ENCODE measurements at places on chromosomes 12 and 14.

GRCh38 chr12:44848703-44849085, 27.4 kb downstream of the NELL2 start:
- DNase-seq: no peak

GRCh38 chr12:126681676-126682075, 1585.3 kb upstream of the TMEM132C start:
- DNase-seq: no peak

GRCh38 chr14:52268279-52269061, 972 bp downstream of the PTGDR start:
- DNase-seq: peak; percentile 15

DNA sequence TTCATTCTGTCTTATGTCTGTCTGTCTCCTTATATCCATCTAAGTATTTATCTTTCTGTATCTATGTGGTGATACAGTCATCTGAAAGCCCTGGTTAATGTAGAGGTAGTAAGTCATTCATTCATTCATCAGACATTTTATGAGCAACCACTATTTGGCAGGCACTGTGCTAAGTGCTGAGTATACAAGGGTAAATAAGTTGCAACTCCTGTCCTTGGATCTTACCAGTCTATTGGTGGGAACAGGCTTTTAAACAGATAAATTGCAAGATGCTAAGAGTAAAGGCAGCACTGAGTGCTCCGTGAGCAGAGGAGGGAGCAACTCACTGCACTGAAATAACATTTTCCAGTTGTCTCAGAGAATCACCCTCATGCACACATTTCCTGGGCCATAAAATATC, 68.6 kb downstream of the TMEM30B start:
- DNase-seq: no peak

GRCh38 chr12:32551058-32551457, 128.0 kb upstream of the DNM1L start:
- DNase-seq: no peak

DNA sequence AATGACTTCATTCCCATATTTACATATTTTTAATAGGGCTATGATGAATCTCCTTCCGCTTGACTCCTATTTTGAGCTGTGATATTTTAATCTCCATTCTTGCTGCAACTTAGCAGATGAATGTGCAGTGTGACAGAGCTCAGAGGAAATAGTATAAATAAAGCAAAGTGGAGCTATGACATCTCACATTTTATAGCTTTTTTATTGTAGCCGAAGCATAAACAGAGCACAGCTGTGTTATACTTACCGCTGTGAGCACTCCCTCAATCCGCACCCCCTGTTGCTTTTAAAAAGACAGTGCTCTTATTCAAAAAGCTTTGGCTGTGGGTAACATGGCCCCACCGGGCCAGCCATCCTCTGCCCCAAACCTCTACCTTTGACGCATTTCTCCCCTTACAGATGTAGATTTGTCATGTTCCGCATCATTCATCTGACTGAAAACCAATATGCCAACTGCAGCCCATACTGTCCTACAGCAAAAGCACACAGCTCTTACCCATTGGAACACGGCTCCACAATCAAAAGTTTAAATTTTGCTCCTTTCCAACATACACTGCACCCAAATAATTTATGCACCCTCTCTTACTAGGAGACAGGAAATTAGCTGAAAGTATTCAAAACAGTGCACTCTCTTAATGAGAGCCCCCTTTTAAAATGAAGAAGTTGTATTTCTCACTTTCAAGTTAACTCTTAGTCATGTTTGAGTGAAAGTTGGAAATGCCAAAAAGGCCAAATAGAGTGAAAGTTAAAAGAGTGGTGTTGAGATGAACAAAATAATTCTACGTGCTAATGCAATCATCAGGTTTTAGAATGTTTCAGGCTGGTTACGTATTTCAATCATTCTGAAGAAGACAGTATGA, 429.3 kb upstream of the SOX5 start:
- DNase-seq: no peak

DNA sequence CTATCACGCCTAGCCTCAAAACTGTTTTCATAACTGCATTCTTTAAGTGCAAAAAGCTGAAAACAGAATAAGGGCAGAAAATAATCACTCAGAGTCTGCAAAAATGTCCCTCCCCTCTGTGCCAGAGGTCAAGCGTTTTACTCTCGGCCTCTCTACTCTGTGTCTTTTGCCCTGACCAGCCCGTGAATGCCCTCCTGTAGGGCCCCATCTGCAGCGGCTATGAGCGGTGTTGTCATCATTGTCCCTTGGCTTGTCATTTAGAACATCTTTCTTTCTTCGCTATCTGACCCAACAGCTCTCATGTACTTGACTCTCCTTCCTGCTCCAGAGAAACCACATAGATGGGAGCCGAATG, 21.7 kb downstream of the ELK3 start:
- no peak for DNase-seq

DNA sequence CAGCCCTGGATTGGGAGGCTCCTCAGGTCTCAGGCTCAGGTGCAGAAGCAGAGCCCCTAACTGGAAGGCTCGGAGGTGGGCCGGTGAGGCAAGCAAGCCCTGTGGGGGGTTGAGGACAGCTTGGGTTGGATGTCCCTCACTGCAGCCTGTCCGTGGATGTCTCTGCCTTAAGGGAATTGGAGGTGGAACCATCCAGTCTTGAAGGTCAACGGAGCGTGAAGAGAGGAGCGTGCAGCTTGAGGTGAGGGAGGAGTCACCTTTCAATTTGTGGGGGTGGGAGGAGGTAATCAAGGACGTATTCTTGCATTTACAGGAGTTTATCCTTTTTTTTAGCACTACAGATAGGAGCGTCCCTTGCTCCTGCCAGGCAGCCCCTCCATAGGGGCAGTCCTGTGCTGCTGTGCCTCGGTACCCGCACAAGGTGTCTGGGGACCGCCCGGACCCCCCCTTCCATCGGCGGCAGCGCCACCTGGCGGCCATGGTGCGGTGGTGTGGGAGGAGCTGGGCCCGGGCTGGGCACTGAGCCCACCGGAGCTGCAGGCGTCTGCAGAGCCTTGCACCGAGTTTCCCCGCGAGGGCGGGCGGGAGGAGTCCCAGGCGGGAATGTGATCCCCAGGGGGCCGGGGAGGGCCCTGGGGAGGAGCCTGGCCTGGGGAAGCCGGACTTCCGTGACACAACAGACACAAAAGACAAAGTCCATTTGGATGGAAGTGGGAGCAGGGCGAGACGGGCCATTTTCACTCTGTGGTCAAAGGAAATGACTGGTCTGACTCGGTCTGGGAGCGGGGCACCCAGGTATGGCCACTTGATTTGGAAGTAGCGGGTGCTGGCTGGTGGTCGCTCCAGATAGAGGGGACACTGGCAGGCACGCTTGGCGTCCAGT, 864 bp downstream of the DNAJC22 start:
- DNase-seq: peak; percentile 74

DNA sequence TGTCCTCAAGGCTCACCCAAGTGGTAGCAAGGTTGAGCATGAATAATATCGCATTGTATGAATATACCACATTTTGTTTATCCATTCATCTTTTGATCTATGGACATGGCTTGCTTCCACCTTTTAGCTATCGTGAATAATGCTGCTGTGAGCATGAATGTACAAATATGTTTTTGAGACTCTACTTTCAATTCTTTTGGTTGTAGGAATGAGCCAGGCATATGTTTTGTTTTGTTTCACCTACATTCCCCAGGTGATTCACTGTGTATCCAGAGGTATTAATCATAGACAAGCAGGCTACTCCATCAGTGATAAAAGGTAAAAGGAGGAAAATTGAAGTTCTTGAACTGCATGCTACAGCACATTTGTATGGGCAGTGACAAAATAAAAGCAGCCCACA, 35.8 kb downstream of the CDKL1 start:
- no peak for DNase-seq

GRCh38 chr12:65306366-65307168, 28.1 kb downstream of the MSRB3 start:
- no peak for DNase-seq

DNA sequence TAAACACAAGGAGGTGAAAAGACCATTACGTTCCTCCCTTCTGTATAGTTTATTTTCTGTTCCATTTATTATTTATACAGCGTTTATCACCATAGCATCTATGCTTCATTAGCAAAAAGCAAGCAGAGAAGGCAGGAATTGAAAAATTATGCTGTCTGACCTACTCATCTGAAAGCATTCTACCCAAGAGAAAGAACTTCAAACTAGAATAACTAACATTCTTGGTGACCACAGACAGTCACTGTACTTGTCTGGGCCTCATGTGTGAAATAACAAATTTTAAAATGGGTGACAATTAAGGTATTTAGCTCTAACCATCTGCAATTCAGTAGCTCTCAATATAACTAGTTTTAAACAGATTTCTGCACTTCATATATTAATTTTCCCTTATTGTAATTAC, 29.3 kb upstream of the PDE3A start:
- DNase-seq: no peak

- DNase-seq: no peak
These were observed 112.8 kb downstream of the DAD1 start for GRCh38 chr14:22476005-22476751.

DNA sequence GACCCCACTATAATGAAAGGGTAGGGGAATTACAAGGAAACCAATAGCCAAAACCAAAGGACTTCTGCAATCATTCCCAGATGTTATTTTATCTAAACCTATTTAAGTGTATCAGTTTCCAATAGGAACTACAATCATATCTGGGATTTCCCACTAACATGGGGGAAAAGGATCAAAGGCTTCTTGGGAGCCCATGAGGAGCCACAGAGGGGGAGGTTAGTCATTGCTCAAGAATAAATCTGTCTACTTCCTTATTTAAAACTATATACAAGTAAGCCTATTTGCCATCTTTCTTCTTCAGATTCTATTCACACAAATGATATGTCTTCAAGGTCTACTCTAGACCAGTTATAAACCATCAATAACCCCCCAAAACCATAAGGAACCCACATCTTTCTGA, 33.1 kb downstream of the FGD6 start:
- no peak for DNase-seq

DNA sequence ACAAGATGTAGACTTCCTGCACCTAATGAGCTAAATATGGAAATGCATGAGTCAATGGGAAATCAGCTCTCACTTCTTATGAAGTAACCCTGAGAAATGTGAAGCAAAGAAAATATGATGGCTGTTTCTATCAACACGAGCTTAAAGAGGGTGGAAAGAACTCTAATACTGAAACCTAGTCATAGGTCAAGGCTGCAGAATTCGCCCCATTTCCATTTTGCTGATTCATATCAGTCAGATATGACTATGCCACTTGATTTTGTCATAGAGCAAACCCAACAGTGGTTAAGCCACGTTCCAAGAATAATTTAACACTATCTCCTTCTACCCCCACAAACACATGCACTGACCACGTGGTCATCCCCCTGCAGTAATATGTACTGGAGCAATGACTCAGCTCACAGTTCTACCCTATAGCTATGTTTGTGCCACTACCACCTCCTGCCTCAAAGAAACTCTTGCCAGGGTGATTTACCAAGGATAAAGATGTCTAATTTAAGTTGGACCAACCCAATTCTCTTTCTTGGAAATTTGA, 157.5 kb downstream of the TMTC3 start:
- DNase-seq: no peak

DNA sequence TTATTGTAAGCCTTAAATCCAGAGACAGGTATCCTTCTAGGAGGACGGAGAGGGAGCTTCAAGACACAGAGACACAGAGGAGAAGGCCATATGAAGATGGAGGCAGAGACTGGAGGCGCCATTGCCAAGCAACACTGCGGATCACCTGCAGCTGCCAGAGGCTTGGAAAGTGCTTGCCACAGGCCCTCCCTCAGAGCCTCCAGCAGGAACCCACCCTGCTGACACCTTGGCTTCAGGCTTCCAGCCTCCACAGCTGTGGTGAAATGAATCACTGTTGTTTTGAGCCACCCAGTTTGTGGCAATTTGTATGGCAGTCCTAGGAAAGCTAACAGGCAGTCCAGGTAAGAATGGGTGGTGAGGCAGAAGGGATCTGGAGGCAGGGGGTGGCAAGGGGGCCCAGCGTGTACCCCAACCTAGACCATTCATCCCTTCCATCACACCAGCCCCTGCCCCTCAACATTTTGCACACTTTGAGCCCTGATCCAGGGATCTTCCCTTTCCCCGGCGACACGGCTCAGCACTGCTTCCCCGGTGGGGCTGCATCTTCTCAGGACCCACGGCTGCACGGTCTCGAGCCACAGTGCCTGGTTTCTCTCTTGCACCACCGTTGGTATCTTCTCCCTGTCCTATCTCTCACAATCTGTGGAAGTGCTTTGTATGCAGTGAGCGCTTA, 22.3 kb upstream of the BCDIN3D start:
- DNase-seq: no peak

DNA sequence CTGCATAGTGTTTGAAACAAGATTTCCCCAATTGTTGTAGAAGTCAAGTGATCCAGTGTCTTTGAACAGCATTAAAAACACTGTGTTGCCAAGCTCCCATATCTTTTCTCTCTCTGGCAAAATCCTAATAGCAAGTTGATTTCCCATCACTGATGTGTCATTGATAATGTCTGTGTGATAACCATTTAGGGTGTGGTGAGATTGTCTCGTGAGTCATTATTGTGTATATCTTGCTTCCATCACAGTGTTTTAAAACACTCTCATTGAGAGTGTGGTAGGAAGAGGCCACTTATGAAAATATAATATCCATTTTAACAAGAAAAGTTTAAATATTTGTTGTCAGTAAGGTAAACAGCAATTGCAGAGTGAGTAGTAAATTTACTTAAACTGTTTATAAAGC, 74.7 kb downstream of the PRORP start:
- no peak for DNase-seq

DNA sequence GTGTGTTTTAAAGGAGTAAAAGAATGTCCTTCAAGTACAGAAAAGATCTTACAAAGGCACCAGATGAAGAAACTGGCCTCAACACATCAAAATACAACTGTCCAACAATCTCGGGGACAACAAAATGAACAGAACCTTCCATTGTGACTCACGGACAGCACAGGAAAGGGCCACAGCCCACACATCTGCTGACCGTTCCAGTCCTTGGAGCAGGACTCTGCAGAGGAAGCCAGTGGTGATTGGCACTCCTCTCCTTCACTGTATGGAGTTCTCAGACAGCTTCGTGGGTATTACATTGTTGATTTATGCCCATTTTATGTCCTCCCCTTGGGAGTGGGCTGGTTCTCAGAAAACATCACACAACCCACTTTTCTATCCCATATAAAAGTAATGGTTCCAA, 32.5 kb upstream of the TC2N start:
- DNase-seq: no peak

DNA sequence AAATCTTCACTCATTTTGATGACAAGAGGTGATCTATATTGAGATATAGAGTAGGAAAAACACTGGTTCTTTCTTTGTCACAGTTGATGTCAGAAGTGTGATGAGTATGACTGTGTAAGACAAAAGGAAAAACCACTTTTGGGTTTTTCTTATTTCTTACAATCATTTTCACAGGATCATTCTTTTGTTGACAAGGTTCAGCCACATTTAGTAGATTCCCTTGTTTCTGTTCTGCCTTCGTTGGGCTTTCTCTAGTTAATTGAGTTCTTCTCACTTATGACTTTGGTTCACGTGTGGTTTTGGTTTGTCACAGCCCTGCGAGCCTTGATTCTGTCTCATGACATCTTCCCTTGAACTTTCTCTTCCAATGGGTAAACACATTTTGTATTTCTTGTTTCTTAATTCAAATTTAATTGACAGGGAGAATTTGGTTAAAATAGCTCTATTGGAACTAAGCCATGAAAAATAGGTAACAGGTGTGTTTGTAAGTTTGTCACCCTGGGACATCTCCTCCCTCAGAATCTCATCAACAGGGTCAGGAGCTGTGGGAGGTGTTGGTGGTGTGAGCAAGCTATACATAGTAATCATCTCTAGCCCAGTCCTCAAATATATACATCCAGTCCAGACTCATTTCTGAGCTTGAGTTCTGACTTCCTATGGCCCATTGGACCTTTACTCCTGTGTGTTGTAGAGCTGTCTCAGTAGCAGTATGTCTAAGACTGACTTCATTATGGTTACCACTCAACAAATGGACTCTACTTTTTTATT, 255.3 kb downstream of the BMP4 start:
- no peak for DNase-seq

- DNase-seq: no peak
These were observed 8.9 kb upstream of the ATP5MC2 start for GRCh38 chr12:53684654-53685220.
